Upper lobe of right lung (tissue), 1 donor: ENCODE measurements at places on chromosomes 7 and 10.
A peak's percentile ranks its signal among the peaks of the same experiment; 100 is the strongest.

GRCh38 chr7:38694326-38694725 lies 63.2 kb upstream of the AMPH start:
- no peak for DNase-seq

GRCh38 chr7:16688249-16688648 lies 42.3 kb downstream of the BZW2 start:
- DNase-seq = no peak

- peak; percentile 72 for DNase-seq
These were observed 228.1 kb upstream of the PFKP start for GRCh38 chr10:2839081-2839725.

- DNase-seq = no peak
These were observed 366.9 kb upstream of the IGFBP3 start for GRCh38 chr7:46288010-46288409.

DNA sequence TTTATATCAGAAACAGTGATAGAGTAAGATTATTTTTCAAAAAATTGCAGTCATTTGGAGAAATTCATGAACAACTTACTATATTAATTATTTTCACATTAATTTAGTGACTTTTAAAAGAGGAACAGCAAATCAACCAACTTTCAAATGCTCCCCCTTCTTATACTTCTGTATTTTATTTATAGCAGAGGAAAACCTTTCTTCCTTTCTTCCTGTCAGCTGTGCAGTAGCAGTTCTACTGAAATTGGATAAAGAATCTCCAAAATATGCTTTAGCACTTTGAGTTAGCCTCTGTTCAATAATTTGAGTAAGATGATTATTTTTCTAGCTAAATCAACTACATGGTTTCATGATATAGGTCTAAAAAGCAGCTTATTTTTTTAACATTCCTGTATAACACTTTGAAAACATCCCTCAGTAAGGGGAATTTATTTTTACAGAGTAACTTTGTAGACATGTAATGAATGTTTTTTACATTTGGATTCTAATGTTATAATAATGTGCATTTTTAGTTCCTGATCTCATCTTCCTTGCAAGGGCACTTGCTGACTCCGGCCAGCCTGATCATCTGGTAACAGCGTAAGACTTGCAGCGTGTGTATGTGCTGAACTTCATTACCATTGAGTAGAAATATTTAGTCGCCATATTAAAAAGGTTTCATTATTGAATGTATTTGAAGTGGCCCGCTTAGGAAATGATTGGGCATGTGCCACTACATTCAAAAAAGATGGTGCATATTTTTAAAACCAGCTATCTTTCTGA lies 158.3 kb upstream of the HDAC9 start:
- DNase-seq = no peak

DNA sequence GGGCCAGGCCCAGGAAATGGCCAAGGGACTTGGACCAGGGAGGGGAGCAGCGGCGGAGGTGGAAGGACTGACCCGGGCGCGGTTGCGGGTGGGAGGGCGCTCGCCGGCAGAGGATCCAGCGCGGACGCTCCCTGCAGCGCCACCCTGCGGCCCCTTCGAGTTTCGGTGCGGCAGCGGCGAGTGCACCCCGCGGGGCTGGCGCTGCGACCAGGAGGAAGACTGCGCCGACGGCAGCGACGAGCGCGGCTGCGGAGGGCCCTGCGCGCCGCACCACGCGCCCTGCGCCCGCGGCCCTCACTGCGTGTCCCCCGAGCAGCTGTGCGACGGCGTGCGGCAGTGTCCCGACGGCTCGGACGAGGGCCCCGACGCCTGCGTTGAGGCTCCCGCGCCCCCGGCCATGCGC lies 16.8 kb upstream of the ZNF467 start:
- peak; percentile 77 for DNase-seq

- DNase-seq = no peak
These were observed 133.5 kb downstream of the MTPAP start for GRCh38 chr10:30215623-30216022.

GRCh38 chr10:12902135-12902572 lies 99.4 kb downstream of the CCDC3 start:
- DNase-seq = no peak

- DNase-seq = no peak
These were observed 913 bp upstream of the IFIT5 start for GRCh38 chr10:89413398-89413912.

- no peak for DNase-seq
These were observed 155.8 kb downstream of the BMPER start for GRCh38 chr7:34061149-34061548.

DNA sequence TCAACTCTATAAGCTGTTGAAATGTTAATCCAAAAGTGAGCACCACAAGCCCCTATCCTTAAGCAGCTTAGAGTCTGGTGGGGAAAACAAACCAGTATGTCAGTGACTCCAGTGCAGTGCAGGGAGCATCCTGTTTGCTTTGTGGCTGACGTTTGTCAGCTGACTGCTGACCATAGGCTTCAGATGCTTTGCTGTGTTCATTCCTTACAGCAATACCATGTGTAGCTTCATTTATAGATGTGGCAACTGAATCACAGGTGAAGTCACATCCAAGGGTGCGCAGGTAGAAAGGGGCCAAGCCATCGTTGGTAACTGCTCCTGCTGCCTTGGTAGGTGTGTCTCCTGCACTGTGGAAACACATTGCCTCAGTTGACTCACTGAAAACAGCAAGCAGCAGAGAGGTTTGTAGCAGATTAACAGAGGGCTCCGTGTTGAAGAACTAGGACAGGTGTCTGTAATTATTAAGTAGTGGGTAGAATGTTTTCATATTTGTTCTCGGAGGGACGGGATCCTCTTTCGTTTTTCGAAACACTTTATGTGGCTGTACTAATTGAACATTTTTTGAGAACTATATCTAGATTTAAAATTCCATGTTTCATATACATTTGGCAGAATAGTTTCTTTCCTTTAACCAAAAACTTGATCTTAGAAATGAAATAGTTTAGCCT lies 2.0 kb downstream of the INSIG1 start:
- DNase-seq = no peak
